NCI-H2171 treated with DMSO at 0.1 percent for 48 hours (cell line): ENCODE measurements at places on chromosomes 6 and 20.

DNA sequence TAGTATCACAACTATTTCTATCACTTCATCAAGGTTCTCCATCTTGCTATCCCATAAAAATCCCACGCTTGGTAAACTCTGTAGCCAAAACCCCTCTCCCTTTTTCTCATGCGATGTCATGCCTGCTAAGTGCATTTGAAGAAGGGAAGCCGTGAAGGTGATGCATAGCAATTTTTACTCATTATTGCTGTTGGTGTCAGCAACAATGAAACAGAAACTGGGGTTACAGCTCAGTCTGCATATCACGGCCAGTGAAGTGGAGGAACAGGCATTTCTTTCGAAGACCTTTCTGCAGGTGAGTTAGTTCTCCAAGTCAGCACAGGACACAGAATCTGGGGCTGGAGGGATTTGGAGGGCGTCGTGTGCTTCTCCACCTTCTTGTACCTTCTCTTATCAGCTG lies 5.8 kb downstream of the UNC93A start:
- no peak for DNase-seq

GRCh38 chr6:135066806-135067205 lies 12.2 kb upstream of the HBS1L start:
- no peak for DNase-seq

GRCh38 chr6:513961-514360 lies 122.4 kb downstream of the IRF4 start:
- no peak for DNase-seq

DNA sequence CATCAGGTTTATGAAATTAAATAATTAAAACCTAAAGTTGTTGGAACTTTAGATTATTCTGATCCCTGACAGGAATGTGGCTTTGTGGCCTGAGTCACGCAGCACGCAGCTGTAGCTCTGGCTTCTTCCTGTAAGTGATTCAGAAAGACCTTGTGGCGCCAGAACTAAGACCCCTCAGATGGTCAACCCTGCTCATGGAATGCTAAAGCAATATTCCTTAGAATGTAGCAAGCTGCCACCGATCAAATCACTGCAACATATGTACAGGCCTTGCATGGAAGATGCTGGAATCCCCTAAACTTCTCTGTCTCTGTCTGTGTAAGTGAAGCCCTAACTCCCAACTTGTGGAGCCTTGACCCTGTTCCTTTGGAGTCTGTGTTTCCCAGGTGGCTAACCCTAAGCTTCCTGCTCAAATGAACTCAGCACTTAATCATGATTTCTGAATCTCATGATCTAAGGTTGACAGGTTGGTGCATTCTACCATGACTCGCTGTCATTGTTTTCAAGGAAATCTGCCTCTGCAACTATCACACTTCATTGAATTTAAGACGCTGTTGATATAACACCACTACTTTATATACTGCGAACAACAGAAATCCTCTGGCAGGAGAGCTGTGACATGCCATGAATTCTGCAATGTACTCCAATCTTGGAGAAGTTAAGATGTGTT lies 111.2 kb upstream of the CST7 start:
- DNase-seq: no peak

DNA sequence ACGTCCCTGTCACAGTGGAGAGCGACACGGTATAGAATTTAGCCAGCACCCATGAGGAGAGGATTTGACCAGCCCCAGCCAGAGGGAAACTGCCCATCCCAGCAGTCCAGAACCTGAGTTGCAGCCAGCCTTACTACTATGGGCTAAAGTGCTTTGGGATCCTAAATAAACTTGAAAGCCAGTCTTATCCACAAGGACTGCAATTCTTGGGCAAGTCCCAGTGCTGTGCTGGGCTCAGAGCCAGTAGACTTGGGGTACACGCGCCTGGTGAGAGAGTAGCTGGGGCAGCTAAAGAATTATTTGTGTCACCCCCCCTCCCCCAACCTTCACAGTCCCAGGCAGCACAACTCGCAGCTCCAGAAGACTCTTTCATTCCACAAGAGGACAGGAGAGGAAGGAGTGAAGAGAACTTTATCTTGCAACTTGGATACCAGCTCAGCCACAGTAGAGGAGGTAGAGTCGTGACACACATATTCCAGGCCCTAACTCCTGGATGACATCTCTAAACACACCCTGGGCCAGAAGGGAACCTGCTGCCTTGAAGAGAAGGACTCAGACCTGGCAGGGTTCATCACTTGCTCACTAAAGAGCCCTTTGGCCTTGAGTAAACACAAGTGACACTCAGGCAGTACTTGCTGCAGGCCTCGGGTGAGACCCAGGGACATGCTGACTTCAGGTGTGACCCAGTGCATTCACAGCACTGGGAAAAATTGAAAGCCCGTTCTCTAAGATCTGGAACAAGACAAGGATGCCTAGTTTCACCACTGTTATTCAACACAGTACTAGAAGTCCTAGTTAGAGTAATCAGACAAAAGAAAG lies 100.3 kb downstream of the REV3L start:
- DNase-seq: no peak

DNA sequence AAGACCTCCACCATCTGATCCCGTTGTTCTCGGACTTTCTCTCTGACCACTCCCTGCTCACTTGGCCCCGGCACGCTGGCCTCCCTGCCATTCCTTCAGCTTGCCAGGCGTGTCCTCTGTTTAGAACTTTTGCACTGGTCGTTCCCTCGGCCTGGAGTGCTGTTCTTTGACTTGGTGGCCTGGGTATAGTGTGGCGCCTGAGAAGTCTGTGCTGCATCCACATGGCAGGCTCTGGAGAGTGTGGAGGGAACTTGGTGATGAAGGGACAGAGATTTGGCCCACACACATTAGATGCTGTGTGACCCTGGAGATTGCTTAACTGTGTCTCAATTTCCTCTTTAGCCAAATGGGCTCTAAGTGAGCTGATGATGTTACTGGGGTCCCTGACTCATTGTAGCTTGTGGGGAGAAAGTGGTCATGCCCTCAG lies 13.0 kb upstream of the TGM2 start:
- DNase-seq: no peak

- DNase-seq: peak; percentile 29
These were observed at the start of gene FNDC11 for GRCh38 chr20:63553933-63554290. FNDC11 (plus strand) TSS chr20:63554159; CDS start chr20:63555664, 1,505 bp downstream.

GRCh38 chr20:15656124-15656523 lies 917.1 kb downstream of the KIF16B start:
- DNase-seq: no peak

DNA sequence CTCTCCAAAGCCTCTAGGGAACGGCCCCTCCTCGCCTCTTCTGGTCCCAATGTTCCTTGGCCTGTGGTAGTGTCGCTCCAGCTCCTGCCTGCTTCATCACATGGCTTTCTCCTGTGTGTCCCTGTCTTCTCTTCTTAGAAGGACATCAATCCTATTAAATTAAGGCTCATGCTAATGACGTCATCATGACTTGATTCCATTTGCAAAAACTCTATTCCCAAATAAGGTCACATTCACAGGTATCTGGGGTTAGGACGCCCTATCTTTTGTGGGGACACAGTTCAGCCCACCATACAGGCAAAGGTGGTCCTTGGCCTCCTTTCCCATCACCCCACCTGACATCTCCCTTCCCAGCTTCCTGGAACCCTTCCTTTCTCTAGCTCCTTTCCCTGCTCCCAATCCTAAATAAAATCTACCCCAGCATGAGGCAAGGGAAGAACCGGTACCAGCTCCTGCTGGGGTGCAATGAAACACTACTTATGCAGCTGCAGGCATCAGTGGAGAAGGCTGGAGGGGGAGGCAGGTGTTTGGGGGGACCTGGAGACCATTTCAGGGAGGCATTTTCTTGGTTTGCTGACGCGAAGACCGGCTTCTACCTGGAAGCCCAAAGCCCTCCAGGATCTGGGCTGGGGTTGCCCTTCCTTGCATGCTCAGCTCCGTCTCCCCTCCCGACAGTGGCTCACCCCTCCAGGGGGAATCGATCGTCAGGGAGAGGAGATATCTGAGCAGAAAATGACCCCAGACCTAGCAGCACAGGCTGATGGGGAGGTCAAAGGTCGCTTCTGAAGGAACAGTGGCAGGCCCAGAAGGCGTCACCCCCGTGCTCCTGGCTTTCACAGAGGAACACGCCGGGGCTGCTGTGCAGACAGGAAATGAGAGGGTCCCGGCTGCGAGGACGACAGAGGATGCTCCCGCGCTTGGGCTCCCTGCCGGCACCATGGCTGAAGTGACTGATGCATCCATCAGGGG lies 71.7 kb upstream of the QKI start:
- DNase-seq: no peak

DNA sequence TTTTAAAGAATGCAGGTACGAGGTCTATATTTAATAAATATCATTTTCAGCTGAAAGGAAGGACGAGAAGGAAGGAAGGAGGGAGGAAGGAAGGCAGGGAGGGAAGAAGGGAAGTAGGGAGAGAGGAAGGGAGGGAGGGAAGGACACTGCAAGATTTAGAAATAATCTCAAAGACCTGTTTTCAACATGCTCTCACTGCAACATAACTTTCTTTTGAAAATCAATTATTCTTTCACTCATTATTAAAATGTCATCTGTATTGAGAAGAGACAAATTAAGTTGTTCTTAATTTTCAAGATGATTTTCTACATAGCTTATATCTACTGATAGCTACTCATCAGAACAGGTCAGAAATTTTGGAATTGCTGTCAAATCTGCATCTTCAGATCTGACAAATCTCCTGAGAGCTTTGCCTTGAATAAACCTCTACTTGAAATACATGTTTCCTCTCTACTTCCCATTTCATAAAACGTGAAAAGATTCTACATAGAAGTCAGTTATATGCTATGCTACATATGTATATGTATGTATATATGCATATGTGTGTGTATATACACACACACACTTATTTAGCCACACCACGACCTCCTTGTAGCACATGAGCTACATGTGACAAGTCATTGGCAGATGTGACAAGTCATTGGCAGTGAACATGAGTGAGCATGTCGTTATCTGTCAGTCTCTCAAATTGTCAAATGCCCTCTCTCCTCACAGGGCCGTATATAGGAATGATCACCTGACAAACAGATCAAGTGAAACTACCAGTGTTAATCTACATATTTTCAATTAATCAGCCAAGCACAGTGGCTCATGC lies 241.6 kb downstream of the LY86 start:
- peak; percentile 10 for DNase-seq

- DNase-seq: peak; percentile 93
These were observed 83.8 kb downstream of the FNDC1 start for GRCh38 chr6:159252955-159253508.

- DNase-seq: no peak
These were observed 706.2 kb upstream of the GJE1 start for GRCh38 chr6:141426400-141426980.

DNA sequence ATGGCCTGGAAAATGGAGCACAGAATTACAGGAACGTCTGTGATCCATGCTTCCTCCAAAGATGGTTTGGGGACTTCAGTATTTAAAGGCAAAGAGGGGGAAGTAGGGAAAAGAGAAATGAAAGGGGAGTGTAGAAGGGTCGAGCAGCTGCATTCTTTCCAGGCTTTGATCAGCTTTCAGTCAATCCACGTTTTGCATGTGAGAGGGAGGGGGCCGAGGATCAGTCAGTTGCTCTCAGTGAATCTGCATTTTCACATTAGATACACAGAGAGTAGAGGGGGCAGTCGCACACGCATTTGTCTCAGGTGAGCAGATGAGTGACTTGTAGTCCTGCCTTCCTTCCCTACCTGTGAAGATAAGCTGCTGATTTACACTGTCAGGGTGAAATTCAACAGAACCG lies 78.8 kb downstream of the FOXF2 start:
- DNase-seq: no peak

GRCh38 chr6:32118782-32119628 lies 9.0 kb downstream of the ATF6B start:
- DNase-seq: peak; percentile 72

GRCh38 chr6:163290545-163291274 lies 123.8 kb upstream of the QKI start:
- DNase-seq: no peak

DNA sequence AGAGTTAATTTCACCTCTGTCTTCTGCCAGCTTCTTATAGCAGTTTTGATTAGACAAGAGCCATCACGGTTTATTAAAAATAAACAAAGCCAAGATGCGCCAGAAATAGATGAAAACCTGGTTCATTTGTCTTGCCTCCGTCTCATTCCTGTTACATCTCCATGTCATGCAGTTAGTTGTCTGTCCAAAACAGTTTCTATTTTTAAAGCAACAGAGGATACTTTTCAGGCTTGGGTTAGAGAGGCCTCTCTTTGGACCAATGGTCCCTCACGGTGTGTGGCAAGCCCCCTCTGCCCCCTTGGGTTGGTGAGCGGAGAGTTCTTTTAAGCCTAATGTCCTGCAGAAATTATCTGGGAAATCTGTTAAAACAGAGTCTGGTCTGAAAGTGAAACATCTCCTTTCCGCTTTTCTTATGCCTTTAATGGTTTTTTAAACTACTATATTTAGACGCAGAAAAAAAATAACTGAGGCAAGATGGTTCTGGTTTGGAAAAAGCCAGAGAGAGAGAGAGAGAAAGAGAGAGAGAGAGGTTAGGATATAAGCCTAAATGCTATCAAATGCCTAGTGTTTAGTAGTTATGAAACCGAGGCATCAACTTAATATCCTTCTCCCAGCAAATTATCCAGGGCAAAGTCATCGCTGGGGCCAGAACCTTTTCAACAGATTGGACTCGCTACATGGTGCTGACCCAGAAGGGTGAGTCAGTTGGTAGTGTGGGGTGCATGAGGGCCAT lies 64.5 kb downstream of the ZDHHC14 start:
- DNase-seq: no peak

DNA sequence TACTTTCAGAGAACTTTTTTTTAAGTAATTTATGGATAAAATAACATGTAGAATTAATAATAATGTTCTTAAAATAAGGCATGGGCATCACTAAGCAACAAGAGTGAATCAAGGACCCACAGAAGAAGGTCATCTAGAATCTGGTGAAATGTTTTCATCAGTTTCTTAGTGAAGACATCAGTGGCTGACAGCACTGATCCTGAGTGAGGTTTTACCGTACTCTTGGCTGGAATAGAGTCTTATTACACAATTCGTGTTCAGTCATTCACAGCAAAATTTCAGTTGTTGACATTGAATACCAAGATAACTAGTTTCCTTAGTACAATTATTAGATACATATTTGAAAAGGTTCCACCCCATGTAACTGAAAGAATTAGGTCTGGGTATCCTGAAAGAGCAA lies 140.4 kb downstream of the C6orf58 start:
- DNase-seq: no peak

GRCh38 chr6:2853769-2854395 lies 12.2 kb upstream of the SERPINB1 start:
- peak; percentile 45 for DNase-seq

DNA sequence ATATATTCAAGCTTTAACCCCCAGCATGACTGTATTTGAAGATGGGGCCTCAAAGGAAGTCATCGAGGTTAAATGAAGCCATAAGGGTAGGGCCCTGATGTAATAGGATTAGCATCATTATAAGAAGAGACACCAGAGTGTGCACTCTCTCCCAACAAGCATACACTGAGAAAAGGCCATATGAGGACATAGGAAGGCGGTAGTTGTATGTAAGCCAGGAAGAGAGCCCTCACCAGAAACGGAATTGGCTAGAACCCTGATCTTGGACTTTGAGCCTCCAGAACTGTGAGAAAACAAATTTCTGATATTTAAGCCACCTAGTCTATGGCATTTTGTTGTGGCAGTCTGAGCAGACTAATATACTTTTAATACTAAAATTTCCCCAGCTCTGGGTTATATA lies 150.1 kb upstream of the STXBP5 start:
- DNase-seq: no peak

GRCh38 chr6:52729576-52729975 lies 33.7 kb downstream of the GSTA2 start:
- no peak for DNase-seq

GRCh38 chr6:28588666-28589065 lies 63.0 kb downstream of the GPX5 start:
- no peak for DNase-seq

GRCh38 chr6:149129371-149130077 lies 188.0 kb upstream of the TAB2 start:
- peak; percentile 16 for DNase-seq
